ENCODE measurements at places on chromosomes 5 and 9. TPM values are rescaled to one million over a fixed set of nuclear protein-coding genes. Genes with fewer than 3 reads are reported as not detected.

GRCh38 chr9:125393426-125393825, 131.8 kb downstream of the GAPVD1 start:
- DNase-seq: no peak

DNA sequence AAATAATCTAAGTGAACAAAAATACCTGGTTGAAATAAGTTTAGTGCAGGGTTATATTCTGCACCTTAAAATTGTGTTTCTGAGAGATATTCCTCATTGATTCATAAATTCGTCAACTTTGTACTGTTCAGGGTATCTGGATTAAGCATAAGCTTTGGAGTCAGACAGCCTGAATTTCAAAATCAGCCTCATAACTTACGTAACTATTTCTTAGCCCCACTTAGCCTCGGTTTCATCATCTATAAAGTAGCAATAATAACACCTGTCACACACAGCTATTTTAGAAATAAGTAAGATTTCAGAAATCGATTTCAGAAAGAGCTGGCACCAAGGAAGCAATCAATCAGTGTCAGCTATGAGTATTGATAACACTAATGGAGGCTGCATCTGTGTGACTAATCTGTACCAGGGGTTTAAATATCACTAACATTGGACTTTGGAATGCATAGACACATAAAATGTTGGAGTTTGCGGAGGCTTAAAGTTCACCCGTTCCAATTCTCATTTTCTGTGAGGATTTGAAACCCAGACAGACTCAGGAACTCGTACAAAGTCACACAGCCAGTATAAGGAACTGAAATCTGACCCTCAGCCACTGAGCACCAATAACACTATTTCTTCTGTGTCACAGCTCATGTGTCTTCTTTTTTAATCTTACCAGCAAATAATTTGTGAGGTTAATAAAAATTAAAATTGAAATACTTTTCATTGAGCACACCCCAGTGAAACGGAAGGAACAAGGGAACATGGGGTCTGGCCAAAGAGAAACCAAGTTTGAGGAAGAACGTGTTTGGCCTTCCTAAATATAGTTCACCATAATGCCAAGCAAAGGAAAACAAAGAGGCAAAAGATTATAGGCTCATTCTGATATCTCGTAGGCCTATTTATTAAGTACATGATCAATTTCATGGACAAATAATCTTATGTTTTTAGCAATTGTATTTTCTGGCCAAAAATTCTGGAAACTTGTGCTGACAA, 194.4 kb upstream of the PTGER4 start:
- no peak for DNase-seq

GRCh38 chr9:33273266-33273971, 8.6 kb downstream of the CHMP5 start:
- DNase-seq: no peak

- DNase-seq: no peak
Observed at GRCh38 chr5:1888541-1889251, 6.0 kb upstream of the IRX4 start.

GRCh38 chr5:156667616-156668015, 182.5 kb upstream of the PPP1R2B start:
- DNase-seq: no peak

- DNase-seq: no peak
Observed at GRCh38 chr9:132154863-132155567, 6.8 kb upstream of the NTNG2 start.

DNA sequence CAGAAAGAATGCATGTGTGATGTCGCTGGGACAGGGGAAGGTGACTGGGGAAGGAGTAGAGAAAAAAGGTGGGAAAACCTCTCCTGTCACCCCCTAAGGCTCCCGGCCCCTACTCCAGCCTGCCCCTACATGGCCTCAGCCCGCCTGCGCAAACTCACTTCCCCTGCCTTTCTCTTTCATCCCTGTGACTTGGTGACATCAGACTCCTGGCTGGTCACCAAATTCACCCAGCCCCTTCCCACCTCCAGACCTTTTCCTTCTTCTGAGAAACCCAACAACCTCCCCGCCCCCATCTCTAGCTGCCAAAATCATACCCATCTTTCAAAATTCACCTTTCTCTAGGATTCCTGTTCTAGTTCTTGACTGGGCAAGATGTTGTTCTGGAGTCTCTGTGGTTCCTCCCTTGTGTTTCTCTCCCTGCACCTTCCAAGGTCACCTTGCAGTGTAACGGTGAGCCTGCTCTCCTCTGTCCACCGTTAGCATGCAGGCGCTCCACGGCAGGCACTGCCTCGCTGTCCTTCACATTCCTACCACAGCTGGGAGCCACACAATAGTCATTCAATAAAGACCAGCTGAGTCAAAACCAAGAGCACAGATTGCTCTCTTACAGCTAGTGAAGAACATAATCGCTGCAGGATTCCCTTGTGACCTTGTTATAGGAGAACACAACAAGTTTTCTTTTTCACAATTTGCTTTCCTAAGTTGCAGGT, 134.5 kb downstream of the FANCC start:
- no peak for DNase-seq

GRCh38 chr5:152290181-152290580, 114.9 kb downstream of the NMUR2 start:
- DNase-seq: no peak

- DNase-seq: peak; percentile 53
Observed at GRCh38 chr5:9547122-9547947, 1.5 kb upstream of the SEMA5A start.

DNA sequence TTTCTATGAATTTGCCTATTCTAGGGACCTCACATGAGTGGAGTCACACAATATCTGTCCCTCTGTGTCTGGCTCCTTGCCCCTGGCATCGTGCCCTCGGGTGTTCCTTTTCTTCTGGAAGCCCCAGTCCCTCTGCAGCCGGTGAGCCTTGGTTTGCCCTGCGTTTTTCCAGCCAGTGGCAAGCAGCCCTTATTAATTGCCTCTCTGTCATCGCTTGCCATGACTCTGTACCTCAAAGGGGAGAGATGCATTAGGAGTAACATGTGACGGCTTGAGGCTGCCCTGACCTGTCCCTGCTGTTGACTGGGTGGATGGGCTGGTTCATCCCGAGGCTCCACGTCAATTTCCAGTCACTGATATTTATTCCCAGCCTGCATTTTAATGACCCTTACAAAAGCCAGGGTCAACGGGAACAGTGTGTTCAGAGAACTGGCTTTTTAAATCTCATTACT, 87.3 kb downstream of the CFAP90 start:
- DNase-seq: no peak

GRCh38 chr5:144378681-144379080, 208.0 kb downstream of the KCTD16 start:
- no peak for DNase-seq

GRCh38 chr5:167814828-167815227, 476.6 kb upstream of the WWC1 start:
- DNase-seq: no peak

DNA sequence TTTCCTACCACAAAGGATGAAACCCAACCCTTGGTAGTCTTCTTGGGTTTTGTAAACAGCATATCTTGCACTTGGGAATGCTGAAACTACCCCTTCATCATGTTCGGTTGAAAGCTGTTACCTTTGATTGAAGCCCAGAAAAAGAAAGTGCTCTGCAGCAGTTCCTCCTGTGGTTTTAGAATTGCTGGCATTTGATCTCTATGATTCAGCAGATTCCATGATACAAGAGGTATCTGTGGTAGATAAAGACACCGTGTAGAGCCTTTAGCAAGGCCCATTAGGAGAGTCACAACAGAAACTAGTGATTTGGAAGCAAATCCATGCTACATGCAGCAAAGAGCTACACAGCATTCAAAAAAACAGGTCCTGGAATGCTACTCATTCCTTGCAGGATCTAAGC, 557.0 kb downstream of the TLE1 start:
- DNase-seq: no peak

- no peak for DNase-seq
Observed at GRCh38 chr9:99878651-99879050, 27.8 kb upstream of the STX17 start.

GRCh38 chr5:123286891-123287290, 136.3 kb downstream of the CEP120 start:
- no peak for DNase-seq

DNA sequence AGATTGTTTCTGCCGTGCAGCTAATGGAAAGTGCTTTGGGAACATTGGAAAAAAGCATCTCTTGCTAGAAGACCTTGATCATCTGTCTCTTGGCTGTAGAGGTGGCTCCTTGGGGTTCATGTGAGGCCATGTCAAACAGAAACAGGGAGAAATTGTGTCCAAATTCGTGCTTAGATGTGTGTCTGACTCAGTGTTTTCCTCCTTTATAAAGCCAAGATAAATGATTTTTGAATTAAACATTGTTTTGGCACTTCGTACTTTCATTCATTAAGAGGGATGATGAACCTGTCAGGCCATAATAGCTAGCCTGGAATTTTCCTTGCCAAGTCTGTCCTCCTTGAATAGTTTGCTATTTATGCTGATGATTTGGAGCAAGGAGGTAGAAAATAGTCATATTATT, 143.8 kb downstream of the FBXL7 start:
- no peak for DNase-seq

GRCh38 chr5:160685695-160686094, 166.3 kb downstream of the ATP10B start:
- DNase-seq: no peak

DNA sequence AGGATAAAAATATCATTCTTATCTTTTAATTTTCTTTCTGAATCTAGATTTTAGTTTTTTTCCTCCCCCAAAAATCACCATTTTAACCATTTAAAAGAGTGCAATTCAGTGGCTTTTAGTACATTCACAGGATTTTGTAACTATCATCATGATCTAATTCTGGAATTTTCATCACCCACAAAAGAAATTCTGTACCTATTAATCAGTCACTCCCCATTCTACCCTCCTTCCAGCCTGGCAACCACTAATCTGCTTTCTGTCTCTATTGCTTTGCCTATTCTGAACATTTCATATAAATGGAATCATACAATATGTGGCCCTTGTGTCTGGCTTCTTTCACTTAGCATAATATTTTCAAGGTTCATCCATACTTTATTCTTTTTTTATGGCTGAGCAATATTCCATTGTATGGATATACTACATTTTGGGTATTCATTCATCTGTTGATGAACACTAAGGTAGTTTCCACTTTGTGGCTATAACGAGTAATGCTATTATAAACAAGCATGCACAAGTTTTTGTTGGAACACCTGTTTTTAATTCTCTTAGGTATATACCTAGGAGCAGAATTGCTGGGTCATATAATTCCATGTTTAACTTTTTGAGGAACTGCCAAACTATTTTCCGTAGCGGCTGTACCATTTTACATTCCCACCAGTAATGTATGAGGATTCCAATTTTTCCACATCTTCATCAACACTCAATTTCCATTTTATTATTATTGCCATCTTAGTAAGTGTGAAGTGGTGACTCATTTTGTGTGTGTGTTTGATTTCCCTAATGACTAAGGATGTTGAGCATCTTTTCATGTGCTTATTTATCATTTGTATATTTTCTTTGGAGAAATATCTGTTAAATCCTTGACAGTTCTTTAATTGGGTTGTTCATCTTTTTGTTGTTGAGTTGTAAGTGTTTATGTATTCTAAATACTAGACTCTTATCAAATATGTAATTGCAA, 340.3 kb downstream of the CWC27 start:
- no peak for DNase-seq

- DNase-seq: no peak
Observed at GRCh38 chr5:130747556-130747955, 417.5 kb downstream of the HINT1 start.

- DNase-seq: no peak
Observed at GRCh38 chr9:113535756-113536155, 72.2 kb downstream of the RGS3 start.

GRCh38 chr5:111927191-111927590, 170.2 kb upstream of the NREP start:
- DNase-seq: no peak

DNA sequence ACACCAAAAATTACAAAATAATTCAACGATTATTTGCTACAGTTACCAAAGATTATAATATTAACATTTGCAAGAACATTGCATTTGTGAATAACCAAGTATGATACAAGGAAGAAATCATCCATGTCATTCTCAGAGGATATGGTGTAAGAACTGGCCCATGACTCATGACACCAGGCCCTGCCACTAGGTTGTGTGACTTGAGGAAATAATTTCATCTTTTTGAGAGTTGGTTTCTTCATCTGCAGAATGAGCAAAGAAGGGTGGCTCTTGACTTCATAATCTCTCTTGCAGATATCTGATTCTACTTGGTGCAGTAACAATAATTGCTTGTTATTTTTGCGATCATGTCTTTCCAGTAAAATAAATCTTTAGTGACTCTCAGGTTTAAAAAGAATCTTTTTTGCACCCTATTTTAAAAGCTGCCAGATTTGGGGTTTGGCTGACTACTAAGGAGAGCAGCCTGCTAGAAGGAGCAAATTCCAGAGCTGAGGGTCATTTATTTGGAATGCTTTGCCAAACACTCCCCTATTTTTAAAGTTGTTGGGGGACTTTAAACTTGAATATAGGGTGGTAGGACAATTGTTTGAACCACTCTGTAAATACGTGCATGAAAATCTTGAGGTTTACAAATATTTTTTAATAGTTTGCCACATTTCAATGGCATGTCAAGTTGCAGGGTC, 23.5 kb downstream of the ITGA1 start:
- no peak for DNase-seq

DNA sequence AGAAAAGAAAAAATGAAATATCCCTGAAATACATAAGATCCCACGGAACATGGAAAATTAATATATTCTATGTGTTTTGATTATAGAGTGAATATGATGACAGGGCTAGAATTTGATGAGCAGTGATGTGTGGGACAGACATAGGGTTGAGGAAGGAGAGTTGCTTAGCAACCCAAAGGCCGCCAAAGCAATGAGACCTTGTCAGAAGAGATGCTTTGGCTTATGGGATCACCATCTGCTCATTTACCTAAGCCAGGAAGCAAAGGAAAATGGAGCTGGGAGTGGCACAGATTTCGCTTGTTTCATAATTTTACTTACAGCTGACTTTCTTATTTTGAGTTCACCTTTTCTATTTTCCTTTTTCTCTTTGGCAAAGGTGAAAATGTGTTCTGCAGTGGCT, 20.9 kb upstream of the HAPLN1 start:
- DNase-seq: no peak

C5orf22 gene
- total RNA-seq: 27.5 TPM

ARHGEF39 gene
- total RNA-seq: 6.5 TPM

IL33 gene
- total RNA-seq: 13.8 TPM

SIT1 gene
- not detected for total RNA-seq

MRPL22 gene
- 90.8 TPM for total RNA-seq

ZBED3 gene
- total RNA-seq: 16.0 TPM

TLX3 gene
- not detected for total RNA-seq

SGCD gene
- not detected for total RNA-seq

Measured in endothelial cell of umbilical vein (primary cell).